Activated CD4-positive, alpha-beta T cell treated with anti-CD3 and anti-CD28 coated beads, Interleukin-2, amount 50 U/mL, for 16 hours (primary cell): ENCODE measurements at places on chromosomes 7 and 10.

DNA sequence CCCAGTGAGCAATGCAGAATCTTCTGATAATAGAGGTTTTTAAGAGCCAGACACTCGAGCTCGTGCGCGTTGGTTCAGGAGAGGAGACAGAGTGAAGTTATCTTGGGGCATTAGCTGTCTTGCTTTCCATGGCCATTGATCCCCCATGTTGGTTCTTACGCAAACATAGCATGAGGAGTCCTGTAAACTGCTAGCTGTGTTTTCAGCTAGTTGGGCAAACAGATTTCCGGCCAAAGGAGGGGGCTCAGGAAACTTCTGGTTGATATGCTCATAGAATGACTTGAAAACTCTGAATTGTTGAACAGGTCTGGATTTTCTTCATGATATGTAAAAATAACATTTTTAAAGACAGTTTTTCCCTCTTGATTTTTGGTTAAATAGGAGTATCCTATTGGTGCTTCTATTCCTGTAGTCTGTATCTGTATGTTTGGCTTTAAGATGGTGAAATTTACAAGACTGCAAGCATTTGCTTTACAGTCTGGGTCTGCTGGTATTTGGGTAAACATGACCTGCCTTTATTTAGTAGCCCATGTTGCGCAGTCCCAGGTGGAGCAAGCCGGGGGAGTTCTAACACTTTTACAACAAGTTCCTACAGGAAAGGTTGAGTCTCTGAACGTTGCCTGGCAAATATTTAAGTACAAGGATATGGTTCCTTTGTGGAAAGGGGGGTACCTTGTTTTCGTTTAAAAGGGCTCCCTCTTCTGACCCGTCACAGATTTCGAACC is 218.4 kb upstream of the KCND2 start:
- no peak for DNase-seq

DNA sequence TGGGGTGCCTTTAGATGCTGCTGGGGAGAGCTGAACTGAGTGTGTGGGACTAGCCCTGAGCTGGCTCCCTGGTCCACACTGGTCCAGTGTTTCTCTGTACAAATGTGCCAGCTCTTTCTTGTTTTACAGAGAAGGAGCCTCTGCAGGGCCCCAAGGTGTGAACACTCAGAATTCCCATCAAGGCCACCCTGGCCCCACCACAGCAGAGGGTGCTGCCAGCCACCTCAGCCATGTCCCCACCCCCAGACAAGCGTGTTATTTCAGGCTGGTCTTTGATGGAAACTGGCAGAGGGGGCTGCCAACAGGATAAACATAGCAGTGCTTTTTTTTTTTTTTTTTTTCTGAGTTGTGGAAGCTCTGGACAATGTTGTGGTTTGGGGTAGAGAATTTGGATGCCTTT is 68.5 kb upstream of the LRRC18 start:
- no peak for DNase-seq

DNA sequence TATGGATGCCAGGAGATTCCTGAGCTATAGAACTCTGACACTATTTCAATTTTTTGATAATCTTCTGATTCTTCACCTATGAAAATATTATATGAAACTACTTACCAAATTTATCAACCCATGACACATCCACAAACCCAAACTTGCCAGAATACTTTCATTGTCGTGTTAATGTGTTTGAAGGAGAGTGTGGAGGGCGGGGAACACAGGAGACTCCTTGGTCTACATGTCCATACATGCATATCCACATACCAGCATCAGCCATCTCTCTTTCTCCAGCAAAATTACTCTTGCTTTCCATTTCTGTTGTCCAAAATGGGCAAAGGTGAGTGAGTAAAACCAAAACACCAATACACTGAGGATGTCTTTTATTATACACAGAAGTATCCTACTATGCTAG is 23.5 kb upstream of the BPGM start:
- DNase-seq, result no peak

DNA sequence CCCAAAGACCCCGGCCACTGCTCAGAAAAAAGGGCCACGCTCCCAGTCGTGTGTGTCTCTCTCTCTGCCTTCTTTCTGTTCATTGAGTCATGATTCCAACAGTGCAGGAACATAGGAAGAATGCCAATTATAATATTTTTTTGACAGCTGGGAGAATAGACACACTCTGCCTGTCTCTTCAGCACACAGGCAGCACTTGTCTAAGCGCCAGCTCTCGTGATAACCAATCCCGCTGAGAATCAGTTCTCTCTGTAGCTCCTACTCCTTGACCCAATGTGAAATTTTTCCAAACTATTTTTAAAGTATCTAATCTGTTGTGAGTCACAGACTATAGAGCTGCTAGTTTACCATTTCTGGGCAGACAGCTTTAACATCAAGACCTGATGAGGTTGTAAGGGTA is 145.7 kb upstream of the RHEB start:
- DNase-seq, result no peak

- no peak for DNase-seq
These were observed 173.6 kb upstream of the PRKCQ start for GRCh38 chr10:6753644-6754043.

- no peak for DNase-seq
These were observed 23.3 kb upstream of the PDGFA start for GRCh38 chr7:542713-543500.
